ENCODE measurements at places on chromosomes 5 and 9. TPM values are rescaled to one million over a fixed set of nuclear protein-coding genes. Genes with fewer than 3 reads are reported as not detected.

DNA sequence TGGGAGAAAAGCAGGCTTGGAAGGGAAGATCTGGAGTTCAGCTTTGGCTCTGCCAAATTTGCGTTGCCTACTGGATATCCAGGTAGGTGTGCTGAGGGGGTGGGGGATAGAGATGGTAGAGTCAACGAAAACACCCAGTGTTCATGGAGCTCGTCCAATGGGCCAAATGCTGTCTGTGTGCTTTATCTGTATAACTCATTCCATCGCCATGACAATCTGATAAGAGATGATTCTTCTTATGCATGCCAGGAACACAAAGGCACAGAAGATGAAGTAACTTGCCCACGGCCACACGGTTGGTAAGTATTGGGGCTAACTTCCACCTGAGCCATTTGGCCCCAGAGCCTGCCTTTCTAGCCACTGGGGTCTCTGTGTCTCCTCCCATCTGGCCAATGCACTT is 53.2 kb downstream of the BOD1 start:
- no peak for DNase-seq

DNA sequence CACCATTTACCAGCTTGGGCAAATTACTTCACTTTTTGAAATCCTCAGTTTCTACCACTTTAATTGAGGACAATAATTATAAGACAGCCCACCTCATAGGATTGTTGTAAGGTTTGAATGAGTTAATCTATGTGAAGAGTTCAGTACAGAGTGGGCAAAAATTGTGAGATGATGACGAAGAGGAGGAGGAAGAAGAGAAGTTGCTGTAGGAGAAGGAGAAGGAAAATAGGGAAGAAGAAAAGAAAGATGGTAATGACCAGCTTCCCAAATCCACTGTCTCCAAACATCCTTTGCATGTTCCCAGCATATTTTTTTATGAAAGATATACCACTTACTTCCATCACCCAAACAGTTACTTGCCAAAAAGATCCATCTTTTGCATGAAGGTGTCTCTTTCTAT is 291.2 kb downstream of the EBF1 start:
- no peak for DNase-seq

GRCh38 chr5:15131909-15132308 is 260.3 kb upstream of the ANKH start:
- DNase-seq: no peak

GRCh38 chr5:140205952-140206351 is 31.0 kb downstream of the CYSTM1 start:
- DNase-seq: no peak

GRCh38 chr5:1687301-1687970 is 112.2 kb downstream of the MRPL36 start:
- DNase-seq: no peak

DNA sequence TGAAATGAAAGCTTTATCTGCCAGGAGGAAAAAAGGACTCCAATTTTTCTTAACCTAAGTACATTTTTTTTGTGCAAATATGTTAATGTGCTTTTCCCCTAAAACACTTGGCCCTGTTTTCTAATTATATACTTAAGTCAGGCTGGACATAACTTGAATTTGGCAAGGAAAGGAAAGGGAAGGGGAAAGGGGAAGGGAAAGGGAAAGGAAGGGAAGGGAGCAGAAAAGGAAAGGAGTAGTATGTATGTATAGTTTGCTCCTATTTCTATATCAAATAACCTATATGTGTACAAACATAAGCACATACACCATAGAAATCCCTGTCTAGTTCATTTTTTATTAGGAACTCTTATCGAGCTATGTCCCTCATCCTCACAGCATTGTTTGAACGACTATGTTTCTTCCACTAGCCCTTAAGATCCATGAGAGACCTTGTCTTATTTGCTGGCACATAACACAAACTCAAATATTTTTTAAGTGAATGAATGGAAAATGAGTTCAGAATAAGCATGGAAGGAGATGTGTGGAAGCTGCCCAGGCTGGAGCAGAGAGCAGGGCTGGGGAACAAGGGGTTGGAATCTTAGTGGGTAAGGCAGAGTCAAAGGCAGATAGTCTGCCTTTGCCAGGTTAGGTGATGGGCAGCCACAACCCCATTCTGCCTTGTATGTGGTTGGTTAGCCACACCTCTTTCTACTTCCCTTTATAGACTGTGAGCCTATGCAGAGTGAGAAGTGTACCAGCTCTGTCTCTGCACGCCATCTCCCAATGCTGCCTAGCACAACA is 70.0 kb downstream of the KLHL3 start:
- no peak for DNase-seq

Gene CER1
- 0.99 TPM for total RNA-seq

Gene TMC1
- total RNA-seq: not detected
